BJ (cell line): ENCODE measurements at places on chromosomes 5 and 9.

DNA sequence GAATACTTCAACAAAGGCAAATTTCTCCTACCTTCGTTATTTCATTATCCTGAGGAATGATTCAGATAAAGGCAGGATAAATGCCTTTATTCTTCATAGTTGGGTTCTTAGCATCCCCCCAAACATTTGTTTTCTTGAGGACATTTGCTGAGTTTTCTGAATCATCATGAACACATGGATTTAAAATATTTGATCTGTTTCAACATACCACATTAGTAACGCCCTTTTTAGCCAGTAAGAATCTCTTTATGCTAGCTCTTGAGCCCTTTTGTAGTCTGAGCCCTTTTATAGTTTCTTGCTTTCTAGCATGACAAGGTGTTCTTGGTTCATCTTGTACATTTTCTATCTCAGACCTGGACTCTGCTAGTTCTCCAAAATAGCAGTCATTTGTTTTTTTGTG, 27.9 kb downstream of the SKIC3 start:
- no peak for DNase-seq

GRCh38 chr5:176180339-176180738, 57.9 kb upstream of the SIMC1 start:
- DNase-seq: no peak

GRCh38 chr9:97475059-97475458, 26.4 kb upstream of the TMOD1 start:
- peak; percentile 23 for DNase-seq

DNA sequence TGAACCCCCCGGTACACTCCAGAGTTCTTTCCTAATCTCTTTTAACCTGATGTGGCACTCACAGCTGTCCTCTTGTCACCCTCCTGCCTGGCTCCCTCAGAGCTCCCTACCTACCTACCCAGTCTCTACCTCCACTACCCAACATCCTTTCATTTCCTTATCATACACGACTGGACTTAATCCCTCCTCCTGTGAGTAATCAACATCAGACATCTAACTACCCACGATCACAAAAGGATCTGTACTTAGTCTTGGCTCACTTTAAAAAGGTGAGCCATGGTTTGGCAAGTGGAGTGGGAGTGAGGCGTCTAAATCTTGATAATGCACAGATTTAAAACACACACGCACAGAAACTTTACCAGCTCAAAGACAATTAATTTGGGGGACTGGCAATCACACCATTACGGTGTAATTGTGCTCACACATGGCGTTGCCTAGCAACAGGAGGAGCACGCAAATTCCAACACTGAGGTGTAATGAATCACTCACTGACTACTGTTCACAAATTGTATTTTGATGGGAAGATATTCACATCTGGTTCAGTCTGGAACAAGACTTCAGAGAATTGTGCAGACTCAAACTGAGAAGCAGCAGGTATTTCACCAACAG, 235.9 kb downstream of the EPB41L4A start:
- no peak for DNase-seq

DNA sequence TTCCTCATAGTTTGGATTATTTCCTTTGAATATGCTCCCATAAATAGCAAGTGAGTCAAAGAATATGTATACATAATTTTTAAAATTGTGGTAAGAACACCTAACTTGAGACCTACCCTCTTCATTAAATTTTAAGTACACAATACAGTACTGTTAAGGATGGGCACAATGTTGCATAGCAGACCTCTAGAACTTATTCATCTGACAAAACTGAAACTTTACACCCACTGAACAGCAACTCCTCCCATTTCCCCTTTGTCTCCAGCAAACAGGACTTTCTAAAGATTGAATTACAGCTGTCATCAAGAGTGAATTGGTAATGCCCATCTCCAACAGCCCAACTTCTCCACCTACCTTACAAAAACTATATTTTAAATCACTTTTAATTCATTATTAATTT, 388.9 kb downstream of the HTR1A start:
- no peak for DNase-seq

DNA sequence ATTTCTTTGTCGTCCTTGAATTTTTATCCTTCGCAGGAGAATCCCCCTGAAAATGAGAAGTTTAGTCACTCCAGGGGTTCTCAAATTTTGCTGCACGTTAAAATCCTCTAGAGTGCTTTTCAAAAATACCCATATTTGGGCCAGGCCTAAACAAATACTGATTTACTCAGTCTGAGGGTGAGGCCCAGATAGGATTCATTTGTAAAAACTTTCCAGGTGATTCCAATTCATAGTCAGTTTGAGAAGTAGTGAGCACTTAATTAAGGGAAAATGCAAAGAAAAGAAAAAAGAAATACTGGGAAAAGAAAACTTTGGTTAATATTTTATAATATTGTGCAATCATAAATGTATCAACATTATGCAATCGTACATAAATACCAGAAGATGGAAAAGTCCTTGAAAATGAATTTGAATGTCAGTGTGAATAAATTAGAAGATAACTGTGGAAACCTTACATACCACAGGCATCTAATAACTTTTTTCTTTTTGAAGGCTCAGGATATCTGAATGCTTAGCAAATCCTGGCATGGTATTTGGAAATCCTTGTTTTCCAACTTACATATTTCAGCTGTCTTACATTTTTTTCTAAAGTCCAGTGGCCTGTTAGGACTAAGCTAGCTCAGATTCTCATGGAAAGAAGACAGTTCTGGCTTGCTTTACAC, 116.5 kb upstream of the DAPK1 start:
- DNase-seq: peak; percentile 73

- no peak for DNase-seq
Measured at GRCh38 chr5:36596756-36597155, 9.7 kb upstream of the SLC1A3 start.

- no peak for DNase-seq
Measured at GRCh38 chr5:176152930-176153311, 85.3 kb upstream of the SIMC1 start.

GRCh38 chr5:54415896-54416601, 39.5 kb upstream of the HSPB3 start:
- no peak for DNase-seq

DNA sequence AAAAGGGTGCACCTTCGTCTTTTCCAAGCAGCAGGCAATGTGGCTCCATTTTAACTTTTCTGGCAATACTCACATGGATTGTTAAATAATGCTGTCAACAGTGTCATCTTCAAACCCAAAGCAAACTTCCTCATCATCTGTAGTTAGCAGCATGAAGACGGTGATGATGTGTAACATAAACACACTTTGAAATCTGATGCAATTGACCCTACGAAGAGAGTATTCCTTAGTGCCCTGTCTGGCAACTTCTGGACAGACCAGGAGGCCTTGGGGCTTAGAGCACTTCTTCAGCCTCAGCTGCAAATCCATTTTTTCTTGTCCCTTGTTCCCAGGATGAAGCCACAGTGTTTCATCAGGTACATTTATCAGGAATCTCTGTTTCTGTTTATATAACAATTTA, 149.1 kb downstream of the GHR start:
- DNase-seq: no peak

- DNase-seq: no peak
Measured at GRCh38 chr5:158895588-158895987, 204.1 kb downstream of the EBF1 start.

- DNase-seq: no peak
Measured at GRCh38 chr5:76269932-76270610, 133.0 kb upstream of the IQGAP2 start.

DNA sequence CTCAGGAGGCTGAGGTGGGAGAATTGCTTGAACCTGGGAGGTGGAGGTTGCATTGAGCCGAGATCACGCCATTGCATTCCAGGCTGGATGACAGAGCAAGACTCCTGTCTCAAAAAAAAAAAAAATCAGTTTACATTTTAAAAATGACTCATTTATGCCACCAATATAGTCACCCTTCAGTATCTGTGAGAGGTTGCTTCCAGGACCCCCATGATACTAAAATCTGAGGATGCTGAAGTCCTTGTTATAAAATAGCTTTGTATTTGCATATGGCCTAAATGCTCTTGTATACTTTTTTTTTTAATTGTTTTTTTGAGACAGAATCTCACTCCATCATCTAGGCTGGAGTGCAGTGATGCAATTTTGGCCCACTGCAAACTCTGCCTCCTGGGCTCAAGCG, 5.8 kb downstream of the OCLN start:
- no peak for DNase-seq

GRCh38 chr5:94024101-94024500, 282.7 kb upstream of the POU5F2 start:
- DNase-seq: no peak

GRCh38 chr9:101030086-101030391, 1.5 kb downstream of the PLPPR1 start:
- DNase-seq: no peak

DNA sequence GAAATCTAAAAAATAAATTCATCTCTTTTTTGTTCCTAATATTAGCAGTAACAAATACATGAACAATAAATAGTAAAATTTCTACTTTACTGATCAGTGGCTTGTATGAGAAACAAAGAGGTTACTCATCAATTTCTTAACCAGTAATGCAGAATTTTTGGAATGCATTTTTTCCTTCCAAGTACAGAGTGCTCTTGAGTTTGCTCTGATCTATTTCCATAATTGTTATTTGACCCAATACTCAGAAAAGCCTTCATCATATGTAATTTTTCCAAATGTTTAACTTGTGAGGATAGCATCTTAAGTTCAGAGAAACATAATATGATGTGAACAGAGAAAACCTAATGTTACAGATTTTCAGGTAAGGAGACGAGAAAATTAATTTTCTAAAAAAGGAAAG, 47.3 kb downstream of the FBN2 start:
- DNase-seq: no peak

DNA sequence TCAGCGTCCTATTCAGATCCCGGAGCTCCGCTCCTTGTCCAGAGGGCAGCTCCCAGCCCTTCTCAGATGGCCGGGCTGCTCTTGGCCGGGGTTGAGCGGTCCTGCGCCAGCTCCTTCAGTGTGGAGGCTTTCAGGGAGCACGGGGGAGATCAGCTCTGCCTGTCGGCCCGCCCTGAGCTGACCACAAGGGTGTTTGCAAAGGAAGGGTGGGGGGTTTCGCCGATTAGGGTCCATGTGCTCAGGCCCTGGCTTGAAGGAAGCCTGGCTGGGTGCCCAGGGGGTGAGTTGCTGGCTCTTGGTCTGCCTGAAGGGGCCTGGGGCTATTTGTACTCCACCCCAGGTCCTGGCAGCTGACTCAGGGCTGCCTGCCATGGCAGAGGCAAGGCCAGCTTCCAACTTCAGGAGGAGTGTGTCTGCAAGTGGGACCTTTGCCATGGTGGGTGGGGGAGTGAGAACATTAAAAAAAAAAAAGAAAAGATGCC, 250.1 kb upstream of the KLF4 start:
- no peak for DNase-seq

DNA sequence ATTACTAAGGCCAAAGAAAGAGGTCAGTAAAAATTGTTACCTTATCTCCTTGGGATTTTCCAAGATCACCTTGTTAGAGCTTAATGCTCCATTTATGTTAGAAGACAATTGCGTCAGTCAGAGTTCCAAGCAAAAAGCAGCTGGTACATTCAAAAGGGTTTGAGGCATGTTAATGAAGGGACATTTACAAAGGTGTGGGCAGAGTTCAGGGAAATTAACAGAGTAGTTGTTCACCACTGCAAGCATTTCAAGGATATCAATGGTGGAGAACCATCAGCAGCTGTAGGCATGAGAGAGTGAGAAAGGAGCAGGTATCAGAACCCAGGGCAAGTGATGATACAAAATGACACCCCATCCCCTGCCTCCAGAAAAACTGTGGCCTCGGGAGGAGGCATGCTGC, 17.0 kb upstream of the SMARCA2 start:
- no peak for DNase-seq

DNA sequence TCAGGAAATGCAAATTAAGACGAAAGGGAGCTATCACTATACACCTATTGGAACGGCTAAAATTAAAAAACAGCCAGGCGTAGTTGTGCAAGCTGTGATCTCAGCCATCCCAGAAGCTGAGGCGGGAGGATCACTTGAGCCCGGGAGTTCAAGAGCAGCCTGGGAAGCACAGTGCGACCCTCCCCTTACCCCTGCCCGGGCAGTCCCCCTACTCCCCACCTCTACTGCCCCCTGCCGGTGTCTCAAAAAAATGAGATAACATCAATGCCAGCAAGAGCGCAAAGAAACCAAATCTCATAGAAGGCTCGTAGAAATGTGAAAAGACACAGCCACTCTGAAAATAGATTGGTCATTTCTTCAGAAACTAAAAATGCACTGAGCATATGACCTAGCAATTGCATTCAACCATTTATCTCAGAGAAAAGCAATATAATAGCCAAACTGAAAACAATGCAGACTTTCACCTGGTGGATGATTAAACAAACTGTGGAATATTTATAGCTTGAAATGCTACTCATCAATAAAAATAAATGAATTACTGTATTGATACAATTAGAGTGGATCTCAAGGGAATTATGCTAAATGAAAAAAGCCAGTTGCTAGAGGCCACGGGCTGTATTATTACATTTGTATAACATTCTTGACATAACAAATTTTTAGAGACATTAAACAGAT, 20.6 kb downstream of the OR2V2 start:
- DNase-seq: no peak

DNA sequence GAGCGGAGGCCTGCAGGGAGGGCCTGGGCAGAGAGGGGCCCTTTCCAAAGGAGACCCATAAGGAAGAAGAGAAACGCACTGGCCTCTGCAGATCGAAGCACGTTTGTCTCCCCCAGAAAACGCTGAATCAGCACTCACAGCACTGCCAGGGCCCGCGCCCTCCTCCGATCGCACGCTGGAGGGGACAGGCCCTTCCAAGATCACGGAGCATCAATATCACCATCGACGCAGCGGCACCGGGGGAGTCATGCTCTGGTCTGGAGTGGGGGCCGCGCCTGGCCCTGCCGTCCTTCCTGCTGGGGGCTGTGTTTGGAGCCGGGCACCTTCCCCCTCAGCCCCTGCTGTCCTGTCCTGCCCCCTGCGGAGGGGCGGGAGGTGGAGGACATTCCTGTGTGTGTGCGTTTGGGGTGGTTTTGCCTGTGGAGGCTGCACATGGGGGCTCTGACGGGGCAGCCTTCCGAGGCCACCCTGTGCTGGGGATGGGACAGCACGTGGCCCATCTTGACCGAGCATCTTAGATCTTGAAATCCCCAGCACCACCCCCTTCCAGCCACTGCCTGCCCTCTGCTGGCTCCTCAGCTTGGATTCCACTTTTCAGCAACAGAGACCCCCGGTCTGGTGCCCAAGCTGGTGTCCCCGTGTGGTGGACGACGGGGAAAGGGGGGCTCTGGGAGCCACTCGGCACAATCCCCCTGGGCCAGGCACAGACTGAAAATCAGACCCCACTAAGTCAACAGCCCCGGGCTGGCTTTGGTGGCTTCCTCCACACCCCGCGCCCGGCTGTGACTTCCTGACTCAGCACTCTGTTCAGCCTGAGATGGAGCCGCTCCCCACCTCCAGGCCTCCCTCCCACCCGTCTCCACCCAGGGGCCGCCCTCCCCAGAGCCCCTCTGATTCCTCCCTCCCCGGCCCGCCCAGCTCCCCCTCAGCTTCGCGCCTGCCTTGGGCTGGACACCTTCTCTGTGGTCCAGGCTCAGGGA, 8.3 kb downstream of the TMEM250 start:
- no peak for DNase-seq

DNA sequence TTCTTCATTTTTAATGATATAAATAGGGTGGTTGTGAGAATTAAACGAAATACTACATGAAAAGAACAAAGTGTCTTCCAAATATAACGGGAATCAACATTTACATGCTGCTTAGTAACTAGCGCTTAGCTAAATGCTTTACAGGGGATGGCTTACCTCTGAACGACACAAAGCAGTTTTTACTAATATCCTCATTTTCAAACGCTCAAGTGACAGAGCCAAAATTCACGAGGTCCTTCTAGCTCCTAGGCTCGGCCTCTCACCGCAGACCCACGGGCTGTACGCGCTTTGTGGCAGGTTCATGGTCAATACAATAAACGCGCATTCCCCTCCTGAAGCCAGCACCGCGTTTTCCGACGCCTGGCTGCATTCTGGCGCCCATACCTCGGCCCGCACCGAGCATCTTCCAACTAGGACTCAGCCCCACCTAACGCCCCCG, 442 bp downstream of the ZNF510 start:
- no peak for DNase-seq
